Activated CD4-positive, alpha-beta memory T cell treated with anti-CD3 and anti-CD28 coated beads, Interleukin-2, amount 10 ng/mL, durations not matched to agents 7 days and 5 days (primary cell): ENCODE measurements at places on chromosomes 13 and 19. TPM values are rescaled to one million over a fixed set of nuclear protein-coding genes. Genes with fewer than 3 reads are reported as not detected.

CYSLTR2 gene
- 3.6 TPM for total RNA-seq

CLN5 gene
- 13.0 TPM for total RNA-seq

ZNF701 gene
- total RNA-seq: 29.7 TPM

CCDC70 gene
- total RNA-seq: not detected

TMEM38A gene
- 1.4 TPM for total RNA-seq

F2RL3 gene
- 0.13 TPM for total RNA-seq

NPHS1 gene
- total RNA-seq: not detected

ZNF729 gene
- not detected for total RNA-seq

NANOS3 gene
- 0.95 TPM for total RNA-seq

DNA sequence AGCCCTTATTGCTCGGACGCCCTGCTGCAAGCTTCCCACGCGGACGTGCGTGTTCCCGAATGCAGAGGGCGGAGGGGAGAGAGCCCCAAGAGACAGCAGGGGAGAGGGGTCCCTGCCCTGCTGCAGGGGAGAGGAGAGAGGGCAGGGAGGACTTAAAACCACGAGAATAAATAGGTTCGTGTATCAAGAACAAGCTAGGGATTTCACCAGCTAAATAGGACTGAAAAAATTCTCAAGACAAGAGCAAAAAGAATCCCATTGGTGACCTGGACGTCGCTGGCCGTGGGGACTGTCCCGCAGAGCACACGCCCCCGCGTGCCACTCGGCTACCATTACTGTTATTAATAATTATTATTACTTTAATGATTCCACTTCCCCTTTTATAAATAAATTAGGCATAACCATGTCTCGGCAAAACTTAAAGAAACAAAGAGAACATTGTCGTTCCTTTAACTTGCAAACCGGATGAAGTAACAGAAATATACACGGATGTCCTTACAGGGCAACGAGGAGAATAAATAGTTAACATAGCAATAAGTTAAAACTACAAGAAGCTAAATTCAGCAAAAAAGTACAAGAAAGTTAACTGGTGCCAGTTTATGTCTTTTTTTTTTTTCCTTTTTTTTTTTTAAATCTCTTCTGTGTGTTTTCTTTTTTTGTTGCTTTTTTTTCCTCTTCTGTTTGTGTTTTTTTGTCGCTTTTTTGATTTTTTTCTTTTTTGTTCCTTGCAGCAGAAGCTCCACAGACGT lies 16.6 kb downstream of the PRKCSH start:
- H3K36me3 ChIP-seq: peaks cover 13% of the 10 kb centered on the region
- no peaks in the 10 kb centered on the region for H3K27me3 ChIP-seq
- no peak overlapping the region for H3K27ac ChIP-seq
- H3K4me1 ChIP-seq: no peaks in the 10 kb centered on the region

GRCh38 chr19:41531438-41532311 lies 44.3 kb upstream of the CEACAM21 start:
- H3K36me3 ChIP-seq: peaks cover 19% of the 10 kb centered on the region
- H3K4me3 ChIP-seq: peak overlapping the region; percentile 68
- DNase-seq: peak; percentile 86

- no peaks in the 10 kb centered on the region for H3K27me3 ChIP-seq
- no peak overlapping the region for H3K27ac ChIP-seq
- no peaks in the 10 kb centered on the region for H3K36me3 ChIP-seq
- no peak for DNase-seq
- H3K4me3 ChIP-seq: no peak overlapping the region
These were observed 221.8 kb downstream of the OLFM4 start for GRCh38 chr13:53250272-53250875.

DNA sequence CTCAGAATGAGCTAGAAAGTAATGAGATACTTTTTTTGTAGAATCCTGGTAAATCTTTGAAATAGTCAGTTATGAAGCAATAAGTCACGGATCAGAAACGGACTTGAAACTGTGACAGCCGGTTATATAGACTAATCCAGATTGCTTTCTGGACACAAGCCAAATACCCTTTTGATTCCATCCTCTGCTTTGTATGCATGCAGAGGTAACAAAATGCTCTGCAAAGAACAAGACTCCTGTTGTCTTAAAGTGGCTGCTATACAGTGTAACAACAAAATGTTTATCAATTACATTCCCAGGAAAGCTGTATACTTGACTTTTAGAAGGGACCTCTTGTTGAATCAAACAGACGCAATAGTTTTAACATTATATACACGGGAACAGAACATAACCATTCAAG lies 66.5 kb upstream of the STARD13 start:
- H3K27ac ChIP-seq: no peak overlapping the region
- peaks cover 38% of the 10 kb centered on the region for H3K27me3 ChIP-seq
- H3K4me3 ChIP-seq: no peak overlapping the region
- H3K36me3 ChIP-seq: no peaks in the 10 kb centered on the region
- no peak for DNase-seq

- H3K27me3 ChIP-seq: no peaks in the 10 kb centered on the region
- no peak for DNase-seq
- H3K36me3 ChIP-seq: peaks cover 7% of the 10 kb centered on the region
- peaks cover 23% of the 10 kb centered on the region for H3K4me1 ChIP-seq
- H3K4me3 ChIP-seq: no peak overlapping the region
These were observed 102.7 kb downstream of the ELF1 start for GRCh38 chr13:40916207-40916998.

GRCh38 chr19:41588497-41589209 lies 12.7 kb downstream of the CEACAM21 start:
- peak; percentile 38 for DNase-seq
- H3K4me1 ChIP-seq: no peaks in the 10 kb centered on the region
- no peak overlapping the region for H3K27ac ChIP-seq
- H3K36me3 ChIP-seq: peaks cover 20% of the 10 kb centered on the region

- H3K4me1 ChIP-seq: peaks cover 21% of the 10 kb centered on the region
- no peaks in the 10 kb centered on the region for H3K27me3 ChIP-seq
- H3K27ac ChIP-seq: peak overlapping the region; percentile 64
- no peaks in the 10 kb centered on the region for H3K36me3 ChIP-seq
- no peak overlapping the region for H3K4me3 ChIP-seq
- DNase-seq: peak; percentile 46
These were observed 75.1 kb downstream of the GNG7 start for GRCh38 chr19:2627319-2627829.

DNA sequence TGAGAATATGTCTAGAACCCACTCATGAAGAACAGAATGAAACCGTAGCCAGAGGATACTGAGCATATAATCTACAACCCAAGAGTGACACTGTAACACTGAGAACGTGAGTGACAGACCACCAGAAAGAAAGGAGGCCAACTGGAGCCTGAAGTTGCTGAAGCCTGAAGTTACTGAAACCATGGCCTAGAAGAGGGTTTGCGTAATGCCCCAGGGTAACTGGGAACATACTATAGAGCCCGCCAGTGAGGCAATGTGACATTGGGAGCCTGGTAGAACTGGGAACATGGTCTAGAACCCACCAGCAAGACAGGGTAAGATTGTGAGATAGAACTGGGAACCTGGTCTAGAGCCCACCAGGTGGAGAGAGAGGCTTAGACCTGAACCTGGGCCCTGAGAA lies 15.5 kb upstream of the TNFSF14 start:
- no peak overlapping the region for H3K4me3 ChIP-seq
- H3K4me1 ChIP-seq: peaks cover 4% of the 10 kb centered on the region
- DNase-seq: no peak
- H3K36me3 ChIP-seq: peaks cover 4% of the 10 kb centered on the region

- peaks cover 10% of the 10 kb centered on the region for H3K27me3 ChIP-seq
- peaks cover 8% of the 10 kb centered on the region for H3K4me1 ChIP-seq
- H3K36me3 ChIP-seq: no peaks in the 10 kb centered on the region
- H3K4me3 ChIP-seq: no peak overlapping the region
- DNase-seq: peak; percentile 49
These were observed 4.3 kb upstream of the C5AR1 start for GRCh38 chr19:47305309-47305751.

- H3K4me3 ChIP-seq: no peak overlapping the region
- no peak overlapping the region for H3K27ac ChIP-seq
- no peaks in the 10 kb centered on the region for H3K27me3 ChIP-seq
These were observed 397.8 kb downstream of the FGF14 start for GRCh38 chr13:102003848-102004570.

DNA sequence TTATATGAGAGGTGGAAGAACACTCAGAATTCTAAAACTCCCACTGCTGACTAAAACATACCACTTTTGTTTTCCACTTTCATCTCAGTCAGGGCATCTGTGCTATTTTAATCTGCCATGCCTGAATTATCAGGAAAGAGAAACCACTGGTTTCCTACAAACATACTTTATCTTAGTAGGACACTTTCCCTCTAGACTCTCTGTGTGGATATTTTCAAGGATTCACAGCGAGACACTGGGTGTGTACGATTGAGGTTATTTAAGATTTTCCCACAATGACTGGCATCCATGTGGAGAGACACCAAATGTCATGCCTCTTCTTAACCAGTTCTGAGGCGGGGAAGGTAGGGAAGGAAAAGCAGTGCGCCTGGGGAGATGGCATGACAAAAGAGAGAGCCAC lies 212.2 kb downstream of the ENOX1 start:
- no peak overlapping the region for H3K4me3 ChIP-seq
- no peaks in the 10 kb centered on the region for H3K36me3 ChIP-seq

- H3K27ac ChIP-seq: no peak overlapping the region
- H3K27me3 ChIP-seq: no peaks in the 10 kb centered on the region
These were observed 78.2 kb downstream of the URI1 start for GRCh38 chr19:30020189-30020588.

DNA sequence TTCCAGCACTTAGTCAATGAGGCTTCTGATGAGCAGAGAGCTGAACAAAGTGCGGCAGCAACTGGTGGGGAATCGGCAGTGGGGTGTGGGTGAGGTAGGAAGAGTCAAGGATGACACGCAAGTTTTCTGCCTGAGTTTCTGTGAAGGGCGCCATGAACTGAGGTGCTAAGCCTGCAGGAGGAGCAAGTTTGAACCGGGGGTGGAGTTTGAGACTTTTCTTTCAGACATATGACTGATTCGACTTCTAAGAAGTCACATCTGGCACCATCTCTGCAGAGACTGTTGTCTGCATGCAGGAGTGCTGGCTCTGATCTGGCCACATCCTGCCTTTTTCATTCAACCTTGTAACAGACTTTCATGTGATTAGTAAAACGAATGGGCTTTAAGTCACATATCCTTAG lies 14.8 kb upstream of the GPI start:
- H3K36me3 ChIP-seq: peaks cover 22% of the 10 kb centered on the region
- peaks cover 39% of the 10 kb centered on the region for H3K4me1 ChIP-seq
- peak overlapping the region; percentile 97 for H3K27ac ChIP-seq
- no peaks in the 10 kb centered on the region for H3K27me3 ChIP-seq

DNA sequence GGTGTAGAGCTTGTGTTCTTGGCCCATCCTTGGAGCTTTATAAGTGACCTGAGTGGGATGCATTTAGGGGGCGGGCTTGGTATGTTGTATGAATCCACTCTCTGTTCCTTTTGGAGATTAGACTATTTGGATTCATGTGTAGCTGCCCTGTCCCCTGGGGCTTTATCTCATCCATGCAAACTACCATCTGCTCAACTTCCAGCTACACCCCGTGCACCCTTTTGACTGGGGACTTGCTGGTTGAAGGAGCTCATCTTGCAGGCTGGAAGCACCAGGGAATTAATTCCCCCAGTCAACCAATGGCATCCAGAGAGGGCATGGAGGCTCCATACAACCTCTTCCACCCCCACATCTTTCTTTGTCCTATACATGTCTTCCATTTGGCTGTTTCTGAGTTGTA lies 6.1 kb downstream of the CLEC4M start:
- H3K36me3 ChIP-seq: no peaks in the 10 kb centered on the region
- H3K27ac ChIP-seq: no peak overlapping the region
- no peak overlapping the region for H3K4me3 ChIP-seq
- peaks cover 12% of the 10 kb centered on the region for H3K4me1 ChIP-seq
